ENCODE measurements at places on chromosomes 1 and 21. TPM values are rescaled to one million over a fixed set of nuclear protein-coding genes. Genes with fewer than 3 reads are reported as not detected.

COL8A2 gene
- 4.7 TPM for total RNA-seq

FAM72C gene
- 0.64 TPM for total RNA-seq

PTPN7 gene
- not detected for total RNA-seq

MAB21L3 gene
- total RNA-seq = under 0.01 TPM

SELENOF gene
- total RNA-seq = 275 TPM

AGT gene
- 0.32 TPM for total RNA-seq

CDC20 gene
- total RNA-seq = 51.8 TPM

SH3BGR gene
- total RNA-seq = 2.2 TPM

GRCh38 chr1:178633056-178633455 lies 92.0 kb upstream of the RALGPS2 start:
- no peak for DNase-seq

DNA sequence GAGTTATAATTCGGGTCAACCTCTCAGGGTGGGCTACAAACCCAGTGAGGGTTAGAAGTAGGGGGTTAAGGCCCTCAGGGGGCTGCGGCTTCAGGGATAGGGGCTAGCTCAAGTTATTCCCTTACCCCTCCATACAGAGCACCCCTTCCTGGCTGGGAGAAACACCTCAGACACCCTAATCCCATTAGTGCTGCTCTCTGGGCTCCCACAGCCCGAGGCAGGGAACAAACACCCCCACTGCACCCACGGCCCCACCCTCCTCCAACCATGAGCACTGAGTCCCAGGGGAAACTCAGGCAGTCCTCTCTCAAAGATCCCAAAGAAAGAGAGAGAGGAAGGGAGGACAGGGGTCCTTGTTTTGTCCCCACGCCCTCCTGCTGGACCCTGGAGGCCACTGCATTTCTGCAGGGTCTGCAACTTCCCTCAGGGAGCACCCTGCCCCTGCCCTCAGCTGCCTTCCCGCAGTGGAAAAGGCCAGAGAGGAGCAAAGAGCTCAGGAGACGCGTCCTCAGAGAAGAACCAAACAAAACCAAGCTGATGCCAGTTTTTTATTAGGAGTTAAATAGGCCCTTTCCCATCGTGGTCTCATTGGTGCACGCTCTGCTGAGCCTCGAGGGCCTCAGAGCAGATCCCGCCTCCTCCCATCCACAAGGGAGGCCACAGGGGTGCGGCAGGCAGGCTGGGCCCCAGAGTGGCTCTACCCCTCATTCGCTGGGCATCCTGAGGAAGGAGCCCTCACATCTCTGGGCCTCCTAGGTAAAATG lies 1.4 kb upstream of the S100A4 start:
- peak; percentile 32 for DNase-seq

- DNase-seq = peak; percentile 64
Measured at GRCh38 chr1:51649593-51650091, 32.8 kb downstream of the OSBPL9 start.

DNA sequence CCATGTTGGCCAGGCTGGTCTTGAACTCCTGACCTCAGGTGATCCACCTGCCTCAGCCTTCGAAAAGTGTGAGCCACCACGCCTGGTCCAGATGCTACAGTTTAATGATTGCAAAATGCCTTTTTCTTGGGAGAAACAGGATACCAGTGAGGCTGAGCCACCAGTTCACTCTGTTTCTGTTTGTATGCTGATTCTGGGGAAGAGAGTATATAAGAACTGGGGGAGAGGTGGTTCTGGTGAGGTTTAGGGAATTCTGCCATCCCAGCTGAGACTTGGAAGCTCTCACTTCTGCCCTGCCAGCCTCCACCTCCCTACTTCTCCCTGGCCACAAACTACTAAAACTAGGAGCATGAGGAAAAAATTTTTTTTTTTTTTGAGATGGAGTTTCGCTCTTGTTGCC lies 8.1 kb upstream of the PMF1 start:
- DNase-seq = no peak

DNA sequence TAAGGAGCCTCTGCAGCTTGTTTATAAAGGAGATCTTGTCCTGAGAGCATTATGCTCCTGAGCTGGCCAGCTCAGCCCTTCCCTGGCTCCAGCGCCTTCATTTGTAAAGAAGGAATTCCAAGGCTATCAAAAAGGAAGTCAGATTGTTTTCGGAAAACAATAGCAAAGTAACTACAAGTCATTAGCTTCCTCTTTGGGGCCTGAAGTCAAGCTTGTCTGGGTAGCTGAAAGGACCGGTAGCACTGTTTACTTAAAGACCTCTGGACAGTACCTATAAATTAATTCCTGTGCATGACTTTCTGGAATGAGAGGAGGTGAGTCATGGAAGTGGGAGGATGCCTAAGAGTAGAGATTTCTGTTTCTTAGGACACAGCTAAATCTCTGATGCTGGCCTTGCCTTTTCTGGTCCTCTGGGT lies 20.7 kb upstream of the GJA5 start:
- DNase-seq = peak; percentile 5

DNA sequence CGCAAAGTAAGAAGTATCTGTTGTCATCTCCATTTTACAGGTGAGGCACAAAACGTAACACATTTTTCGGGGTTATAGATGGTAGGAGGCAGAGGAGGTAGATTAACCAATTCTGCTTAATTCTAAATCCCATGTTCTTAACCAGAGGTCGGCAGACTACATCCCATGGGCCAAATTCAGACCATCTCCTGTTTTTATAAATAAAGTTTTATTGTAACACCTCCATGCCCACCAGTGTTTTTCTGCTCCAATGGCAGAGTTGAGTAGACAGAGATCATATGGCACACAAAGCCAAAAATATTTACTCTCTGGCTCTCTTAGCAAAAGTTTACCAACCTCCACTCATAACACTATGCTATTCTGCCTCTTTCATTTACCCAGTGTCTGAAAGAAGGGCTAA lies 30.9 kb downstream of the FHAD1 start:
- DNase-seq = no peak

DNA sequence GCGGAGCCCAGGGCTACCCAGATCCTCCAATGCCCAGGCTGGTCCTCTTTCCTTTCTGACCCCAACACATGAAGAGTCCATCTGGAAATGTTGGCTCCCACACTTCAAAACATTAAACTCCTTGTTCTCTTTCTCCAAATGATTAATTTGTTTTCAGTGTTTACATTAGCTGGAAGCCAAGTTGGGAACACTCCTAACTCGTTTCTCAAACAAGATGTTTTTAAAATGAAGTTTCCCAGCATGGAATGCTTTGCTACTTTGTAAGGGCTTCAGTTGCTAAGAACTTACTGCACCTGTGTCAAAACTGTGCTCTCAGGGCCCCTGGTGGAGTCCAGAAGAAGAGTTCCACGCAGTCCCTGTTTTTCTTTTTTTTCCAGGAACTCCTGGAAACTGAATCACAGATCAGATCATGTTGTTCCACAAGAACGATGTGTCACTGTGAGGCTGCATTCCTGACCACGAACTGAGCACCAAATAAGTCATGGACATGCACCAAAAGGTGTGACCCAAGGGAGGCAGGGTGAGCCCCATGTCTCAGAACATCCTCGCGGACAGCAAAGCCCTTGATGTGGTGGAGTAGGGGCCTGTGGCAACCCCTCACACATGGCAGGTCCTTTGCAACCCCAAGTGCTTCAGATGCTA lies 257.3 kb downstream of the KCNJ6 start:
- DNase-seq = peak; percentile 68

DNA sequence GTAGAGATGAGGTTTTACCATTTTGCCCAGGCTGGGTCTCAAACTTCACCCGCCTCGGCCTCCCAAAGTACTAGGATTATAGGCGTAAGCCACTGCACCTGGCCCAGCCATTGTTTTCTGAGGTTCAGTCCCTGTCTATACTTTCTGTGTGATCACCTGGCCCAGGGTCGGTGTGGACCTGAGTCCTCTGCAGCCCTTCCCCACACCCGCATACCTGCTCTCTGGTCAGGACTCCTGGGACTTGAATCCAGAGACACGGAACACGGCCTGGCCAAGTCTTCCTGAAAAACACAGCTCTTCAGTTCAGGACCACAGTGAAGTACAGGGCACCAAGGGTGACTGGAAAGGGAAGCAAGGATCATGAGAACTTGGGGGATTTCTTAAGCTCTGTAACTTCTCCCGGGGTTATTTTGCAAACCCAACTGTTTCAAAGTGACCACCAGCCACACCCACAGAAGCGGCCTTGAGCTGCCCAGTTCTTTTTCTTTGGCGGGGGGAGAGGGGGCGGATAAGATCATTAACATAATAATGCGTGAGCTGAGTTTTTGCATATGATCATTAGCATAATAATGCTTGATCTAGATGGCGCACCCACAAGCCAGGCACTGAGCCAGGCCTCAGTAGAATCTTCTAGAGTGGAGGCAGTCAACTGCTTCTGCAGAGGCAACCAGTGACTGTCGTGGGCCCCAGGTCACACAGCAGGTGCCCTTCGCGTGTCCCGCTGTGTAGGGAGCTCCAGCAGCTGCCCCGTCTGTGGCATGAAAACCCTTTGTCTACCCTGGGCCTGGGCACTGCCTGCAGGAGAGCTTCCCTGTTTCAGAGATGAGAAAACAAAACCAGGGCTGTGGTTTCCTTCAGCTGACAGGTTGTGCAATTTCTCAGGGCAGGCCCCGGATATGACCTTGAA lies 1.7 kb upstream of the NADK start:
- DNase-seq = peak; percentile 92

DNA sequence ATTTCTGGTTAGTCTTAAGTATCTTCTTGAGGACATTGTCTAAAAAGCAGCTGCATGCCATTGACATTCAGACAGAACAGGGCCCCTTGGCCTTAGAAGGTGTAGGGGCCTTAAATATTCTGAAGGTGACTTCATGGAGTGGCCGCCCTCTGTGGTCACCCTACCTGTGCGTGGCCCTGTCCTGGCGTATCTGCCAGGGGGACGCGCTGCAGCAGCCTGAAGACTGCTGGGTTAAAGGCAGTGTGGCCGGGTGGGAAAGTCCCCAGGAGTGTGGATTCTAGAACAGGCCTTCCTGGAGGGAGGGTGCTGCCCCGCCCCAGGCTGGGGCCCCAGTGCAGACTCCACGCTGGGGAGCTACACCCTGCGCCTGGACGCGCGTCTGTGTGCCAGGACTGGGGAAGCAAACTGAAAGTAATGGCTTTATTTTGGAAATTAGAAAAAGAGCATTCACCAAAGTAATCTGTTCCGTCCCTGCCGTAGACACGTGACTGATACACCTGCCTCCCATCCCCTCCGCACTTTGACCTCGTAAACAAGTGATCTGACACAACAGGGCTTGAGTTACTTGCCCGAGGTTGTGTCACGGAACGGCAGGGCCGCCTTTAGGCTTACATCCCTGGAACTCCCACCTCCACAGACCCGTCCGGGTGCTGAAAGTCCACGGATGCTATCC lies 1.8 kb downstream of the AGPAT3 start:
- DNase-seq = peak; percentile 18

DNA sequence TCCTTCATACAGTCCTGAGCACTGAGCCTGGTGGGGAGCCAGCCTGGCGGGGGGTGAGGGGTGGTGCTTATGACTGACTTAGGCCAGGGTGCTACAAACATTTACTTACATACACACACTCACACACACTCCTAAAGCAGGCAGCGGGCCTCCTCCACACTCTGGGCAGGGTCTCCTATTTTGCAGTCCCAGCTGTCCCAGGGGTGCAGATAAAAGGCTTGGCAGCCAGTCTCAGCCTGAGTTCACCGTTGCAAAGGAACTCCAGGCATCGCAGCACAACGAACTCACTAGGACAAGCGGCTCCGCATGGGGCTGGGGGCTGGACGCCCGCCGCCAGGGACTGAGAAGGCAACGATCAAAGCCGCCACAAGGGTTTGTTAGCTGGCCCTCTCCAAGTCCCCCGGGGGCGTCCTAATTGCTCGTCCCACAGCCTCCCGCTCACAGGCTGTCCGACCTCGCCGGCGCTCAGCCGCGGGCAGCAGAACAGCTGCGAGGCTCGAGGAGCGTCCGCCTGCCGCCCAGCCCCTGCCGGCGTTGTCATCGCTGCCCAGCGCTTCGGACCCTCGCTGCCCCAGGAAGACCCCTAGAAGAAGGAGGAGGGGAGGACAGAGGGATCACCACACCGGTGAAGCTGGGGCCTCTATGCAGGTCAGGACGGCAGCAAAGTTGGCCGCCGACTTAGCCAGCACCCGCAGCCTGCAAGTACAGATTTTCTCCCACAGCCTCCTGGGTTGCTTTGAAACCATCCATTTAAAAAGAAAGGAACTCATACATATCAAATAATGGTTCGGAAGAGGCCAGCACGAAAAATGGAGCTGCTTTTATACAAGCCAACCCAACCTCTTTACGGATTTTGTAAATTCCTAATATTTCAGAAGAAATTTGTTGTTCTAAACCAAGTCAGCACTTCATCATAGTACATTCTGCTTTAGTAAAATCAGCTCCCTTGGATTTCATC lies 6.2 kb downstream of the BARHL2 start:
- no peak for DNase-seq

DNA sequence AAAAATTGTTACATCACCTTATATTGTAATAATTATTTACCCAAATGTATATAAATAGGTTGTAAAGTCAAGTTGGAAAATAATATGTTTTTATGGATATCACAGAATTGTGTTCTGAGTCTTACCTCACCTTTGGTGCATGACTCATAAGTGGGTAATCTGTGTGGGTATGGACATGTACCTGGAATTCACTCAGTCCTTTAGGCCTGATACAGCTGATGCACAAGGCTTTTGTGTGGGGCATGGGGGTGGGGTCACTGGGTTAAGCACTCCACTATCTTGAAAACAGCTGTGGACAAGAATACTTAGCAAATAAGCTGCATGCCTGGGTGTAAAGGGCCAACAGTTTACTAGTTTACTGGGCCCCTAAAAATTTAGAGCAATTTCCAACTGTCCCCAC lies 34.4 kb downstream of the INKA2 start:
- peak; percentile 50 for DNase-seq

DNA sequence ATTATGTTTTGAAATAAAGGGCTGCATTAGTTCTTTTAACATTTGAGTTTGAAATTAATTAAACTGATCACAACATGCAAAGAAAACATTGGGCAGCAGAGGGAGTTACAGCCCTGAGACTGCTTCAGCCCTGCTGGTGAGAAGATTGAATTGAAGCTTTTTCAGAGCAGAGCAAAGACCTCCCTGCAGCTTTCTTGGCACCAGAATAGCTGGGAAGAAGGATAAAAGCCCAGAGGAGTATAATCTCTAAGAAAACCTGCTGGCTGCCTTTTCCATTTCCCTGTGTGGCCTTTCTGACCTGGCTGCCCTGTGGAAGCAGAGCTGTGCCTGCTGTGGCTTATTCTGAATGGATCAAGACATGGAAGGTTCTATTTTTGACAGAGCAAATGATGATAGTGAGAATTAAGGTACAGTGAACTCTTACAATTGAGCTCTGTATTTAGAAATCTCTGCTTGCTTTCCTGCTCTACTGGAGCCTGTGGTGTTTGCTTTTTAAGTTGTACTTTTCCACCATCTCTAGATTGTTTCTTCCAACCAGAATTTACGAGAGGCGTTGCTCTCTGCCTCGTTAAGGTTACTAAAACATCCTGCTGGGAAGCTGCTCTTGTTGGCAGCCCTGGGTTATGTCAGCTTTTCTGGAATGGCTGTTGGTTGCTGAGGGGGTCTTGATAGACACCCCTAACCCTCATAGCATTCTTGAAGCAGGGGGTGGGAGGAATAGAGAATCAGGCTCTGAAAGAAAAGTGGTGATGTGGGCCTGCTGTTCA lies 9.9 kb downstream of the SNRPE start:
- peak; percentile 85 for DNase-seq

GRCh38 chr1:40783001-40783905 lies at the start of gene KCNQ4:
Gene KCNQ4, plus strand, starts transcription at chr1:40783787. Its CDS starts 307 bp downstream, at chr1:40784094.
- no peak for DNase-seq

- DNase-seq = peak; percentile 33
Measured at GRCh38 chr1:112393631-112393974, 2.4 kb upstream of the CTTNBP2NL start.
